ENCODE measurements at places on chromosomes 2 and 18. TPM values are rescaled to one million over a fixed set of nuclear protein-coding genes. Genes with fewer than 3 reads are reported as not detected.

ATOH8 gene
- 1.3 TPM for total RNA-seq

DNA sequence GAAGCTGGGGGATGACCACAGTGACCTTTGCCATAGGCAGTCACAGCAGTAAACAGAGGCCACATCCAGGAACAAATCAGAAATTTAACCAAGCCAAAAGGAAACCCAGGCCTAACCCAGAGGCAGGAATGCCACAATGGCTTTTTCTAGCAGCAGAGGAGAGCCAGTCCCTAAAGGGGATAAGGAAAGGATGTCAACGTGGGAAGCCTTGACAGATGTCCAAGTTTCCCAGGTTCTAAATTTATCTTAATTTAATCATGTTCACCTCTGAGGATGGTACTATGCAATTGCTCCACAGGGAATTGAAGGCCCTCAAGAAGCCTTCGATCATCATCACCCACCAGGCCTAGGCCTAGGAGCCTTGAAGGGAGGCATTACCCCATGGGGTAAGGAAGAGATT lies 374.7 kb downstream of the TNS1 start:
- DNase-seq, result no peak

GRCh38 chr18:72940986-72941385 lies 73.2 kb upstream of the NETO1 start:
- no peak for DNase-seq

GRCh38 chr18:8983195-8983594 lies 119.3 kb upstream of the NDUFV2 start:
- DNase-seq, result no peak

DNA sequence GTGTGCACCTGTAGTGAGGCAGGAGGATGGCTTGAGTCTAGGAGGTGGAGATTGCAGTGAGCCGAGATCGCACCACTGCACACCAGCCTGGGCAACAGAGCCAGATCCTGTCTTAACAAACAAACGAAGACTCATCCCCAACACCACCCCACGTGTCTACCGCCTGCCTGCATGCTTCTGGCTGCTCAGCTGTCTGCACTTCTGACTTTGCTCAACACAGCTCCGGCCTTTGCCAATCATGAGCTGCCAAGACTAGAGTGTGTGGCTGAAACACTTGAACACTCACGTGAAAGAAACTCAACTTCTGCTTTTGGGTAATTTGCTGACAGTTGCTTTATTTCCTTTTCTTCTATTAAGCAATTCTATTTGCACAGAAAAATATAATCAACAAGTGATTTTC lies 32.1 kb upstream of the SP3 start:
- DNase-seq, result no peak

DNA sequence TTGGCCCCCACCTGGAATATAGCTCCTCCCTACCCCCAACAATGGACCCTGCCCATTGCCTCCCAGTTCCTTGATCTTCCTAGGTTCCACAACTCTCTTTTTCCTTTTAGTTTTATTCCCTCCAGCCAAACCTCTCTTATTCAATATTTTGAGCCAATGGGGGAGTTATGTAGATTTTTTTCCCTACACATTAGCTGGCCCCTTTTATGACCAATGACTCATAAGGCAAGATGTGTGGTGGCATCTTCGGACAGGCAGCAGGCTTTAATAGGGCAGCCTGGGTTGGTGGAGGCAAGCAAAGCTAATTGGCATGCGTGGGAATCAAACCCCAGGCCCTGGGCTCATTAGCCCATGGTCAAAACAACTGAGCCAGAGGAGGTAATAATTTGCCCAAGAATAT lies 9.2 kb downstream of the GRP start:
- no peak for DNase-seq

GRCh38 chr2:48213646-48214045 lies 307.3 kb upstream of the FBXO11 start:
- DNase-seq, result no peak

DNA sequence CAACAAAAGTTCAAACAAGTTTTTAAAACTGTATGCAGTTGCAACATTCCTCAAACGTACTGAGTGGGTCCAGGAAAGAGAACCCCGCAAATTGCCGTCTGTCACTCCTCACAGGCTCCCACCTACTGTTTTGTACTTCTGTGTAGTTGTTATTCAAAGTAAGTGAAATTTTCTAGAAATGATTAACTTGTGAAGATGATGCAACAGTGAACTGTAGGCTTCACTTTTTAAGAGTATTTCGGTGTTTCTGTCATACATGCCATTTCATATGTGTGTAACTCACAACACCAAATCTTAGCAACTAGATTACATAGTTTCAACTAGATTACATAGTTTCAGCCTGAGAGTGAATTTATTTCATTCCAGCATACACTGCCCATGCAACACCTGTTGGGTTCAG lies 226.0 kb upstream of the TANK start:
- DNase-seq, result no peak

DNA sequence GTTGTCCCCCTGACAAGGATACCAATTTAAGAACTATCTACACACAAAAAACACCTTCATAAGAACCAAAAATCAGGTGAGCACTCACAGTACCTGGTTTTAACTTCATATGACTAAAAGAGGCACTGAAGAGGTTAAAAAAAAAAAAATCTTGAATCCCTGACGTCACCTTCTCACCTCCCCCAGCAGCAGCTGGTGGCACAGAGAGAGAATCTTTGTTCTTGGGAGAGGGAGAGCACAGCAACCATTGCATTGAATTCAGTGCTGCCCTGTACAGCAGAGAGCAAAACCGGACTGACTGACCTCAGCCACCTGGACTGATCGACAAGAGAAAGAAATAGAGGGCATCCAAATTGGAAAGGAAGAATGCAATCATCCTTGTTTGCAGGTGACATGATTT lies 566.0 kb downstream of the TMX3 start:
- DNase-seq, result no peak

All from progenitor cell of endocrine pancreas (in vitro differentiated cells).